CD8-positive, alpha-beta memory T cell (primary cell): ENCODE measurements at places on chromosomes 16 and 17. TPM values are rescaled to one million over a fixed set of nuclear protein-coding genes. Genes with fewer than 3 reads are reported as not detected.

The NUP85 gene
- total RNA-seq = 147 TPM

The PYDC1 gene
- not detected for total RNA-seq

The TMEM114 gene
- not detected for total RNA-seq

GRCh38 chr17:32827227-32827626 lies 49.7 kb downstream of the MYO1D start:
- DNase-seq = no peak

DNA sequence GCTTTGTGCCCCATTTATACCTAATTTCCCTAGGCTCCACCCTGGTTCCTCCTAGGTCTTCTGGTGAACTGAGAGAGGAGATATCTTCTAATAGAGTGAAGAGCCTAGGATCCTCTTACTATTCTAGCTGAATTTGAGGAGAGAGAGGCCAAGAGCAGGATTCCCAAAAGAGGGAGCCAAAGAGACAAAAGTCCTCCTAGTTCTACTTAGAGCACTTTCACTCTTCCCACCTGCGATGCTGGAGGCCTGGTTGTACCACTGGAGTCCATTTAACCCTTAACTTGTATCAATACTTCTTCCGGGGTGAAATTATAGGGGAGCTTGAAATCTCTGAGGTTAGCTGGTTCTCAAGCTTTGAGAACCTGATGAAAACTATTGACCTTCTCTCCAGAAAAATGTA lies 3.4 kb upstream of the SSH2 start:
- DNase-seq = no peak

GRCh38 chr17:63196772-63197335 lies 230.8 kb downstream of the TANC2 start:
- no peak for DNase-seq

DNA sequence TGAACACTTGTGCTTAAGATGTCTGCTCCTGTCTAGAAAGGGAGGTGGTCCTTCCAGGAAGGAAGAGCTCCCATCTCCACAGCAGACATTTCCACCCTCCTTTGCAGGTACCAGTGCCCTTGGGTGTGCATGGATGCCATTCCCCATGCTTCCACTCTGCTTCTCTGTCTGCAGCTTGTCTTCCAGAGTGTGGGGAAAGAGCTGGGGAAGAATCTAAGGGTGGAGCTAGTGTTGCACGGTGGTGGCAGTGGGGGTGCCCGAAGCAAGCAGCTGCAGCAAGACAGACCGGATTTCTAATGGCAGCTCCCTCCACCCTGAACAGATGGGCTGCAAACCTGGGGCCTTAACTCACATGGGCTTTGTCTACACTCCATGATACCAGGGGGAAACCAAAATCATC lies 22.6 kb upstream of the HOXB13 start:
- DNase-seq = no peak

DNA sequence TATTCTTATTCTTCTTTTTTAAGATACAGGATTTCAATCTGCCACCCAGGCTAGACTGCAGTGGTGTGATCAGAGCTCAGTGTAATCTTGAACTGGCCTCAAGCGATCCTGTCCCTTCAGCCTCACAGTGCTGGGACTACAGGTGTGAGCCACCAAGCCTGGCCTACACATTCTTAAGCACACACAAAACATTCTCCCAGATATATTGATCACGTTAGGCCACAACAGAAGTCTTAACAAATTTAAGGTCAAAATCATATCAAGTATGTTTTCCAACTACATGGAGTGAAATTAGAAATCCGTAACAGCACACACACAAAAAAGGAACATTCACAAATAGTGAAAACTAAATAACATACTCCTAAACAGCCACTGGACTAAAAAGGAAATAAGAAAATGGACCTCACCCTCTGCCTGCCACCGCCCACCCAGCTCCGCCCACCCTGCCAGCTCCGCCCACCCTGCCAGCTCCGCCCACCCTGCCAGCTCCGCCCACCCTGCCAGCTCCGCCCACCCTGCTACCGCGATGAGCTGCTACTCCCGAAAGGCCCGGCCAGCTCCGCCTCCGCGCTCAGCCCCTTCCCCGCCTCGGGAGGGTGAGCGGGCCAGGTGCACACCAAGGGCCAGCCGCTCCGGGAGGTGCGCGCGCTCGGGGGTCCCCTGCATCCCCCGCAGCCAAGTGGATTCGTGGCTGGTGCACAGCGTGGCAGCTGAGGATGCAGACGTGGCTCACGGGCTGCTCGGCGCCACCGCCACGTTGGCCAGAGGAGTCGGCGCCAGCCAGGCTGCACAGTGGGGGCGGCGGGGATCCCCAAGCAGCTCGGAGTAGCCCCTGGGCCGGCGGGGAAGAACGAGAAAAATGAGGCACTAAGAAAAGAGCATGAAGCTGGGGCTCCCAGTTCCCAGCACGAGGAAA lies 41.2 kb downstream of the C16orf87 start:
- peak; percentile 79 for DNase-seq

DNA sequence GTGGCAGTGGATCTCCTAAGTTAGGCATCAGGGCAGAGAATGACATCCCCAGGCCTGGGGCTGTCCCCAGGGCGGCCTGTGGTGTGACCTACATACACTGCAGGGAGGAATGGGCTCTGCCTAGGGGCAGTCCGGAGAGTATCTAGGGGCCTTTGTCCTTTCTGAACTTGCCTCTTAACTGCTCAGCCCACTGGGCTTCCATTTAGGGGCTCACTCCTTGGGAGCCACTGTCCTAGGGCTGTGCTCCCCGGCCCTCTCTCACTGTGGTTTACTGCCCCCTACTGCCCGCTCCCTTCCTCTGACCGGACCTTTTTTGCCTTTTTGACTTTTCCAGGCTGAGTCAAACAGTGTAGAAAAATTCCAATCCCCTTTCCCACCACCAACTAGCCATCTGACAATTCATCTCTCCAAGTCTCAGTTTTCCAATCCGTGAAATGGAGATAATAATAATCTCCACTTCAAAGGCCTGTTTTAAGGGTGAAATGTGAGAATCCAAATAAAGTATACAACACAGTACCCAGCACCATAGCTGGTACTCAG lies 66.8 kb downstream of the DNAH3 start:
- DNase-seq = peak; percentile 13
